ENCODE measurements at places on chromosomes 12 and 14. TPM values are rescaled to one million over a fixed set of nuclear protein-coding genes. Genes with fewer than 3 reads are reported as not detected.

GLI1 gene
- 0.86 TPM for total RNA-seq

KRT82 gene
- total RNA-seq, result not detected

ALKBH1 gene
- 6.4 TPM for total RNA-seq

CACNA1C gene
- 10.1 TPM for total RNA-seq

ACOT4 gene
- total RNA-seq, result 0.32 TPM

RAD51AP1 gene
- 0.43 TPM for total RNA-seq

SLCO1A2 gene
- not detected for total RNA-seq

RNU4-1 gene
- total RNA-seq, result 1,049 TPM

KRT78 gene
- not detected for total RNA-seq

NOVA1 gene
- total RNA-seq, result 7.3 TPM

LRP1-AS gene
- total RNA-seq, result not detected

TAS2R8 gene
- total RNA-seq, result not detected

All from bronchial smooth muscle cell (primary cell).